Kidney epithelial cell (primary cell): ENCODE measurements at places on chromosomes 11 and 22. TPM values are rescaled to one million over a fixed set of nuclear protein-coding genes. Genes with fewer than 3 reads are reported as not detected.

XNDC1N gene
- total RNA-seq: 2.2 and 7.1 TPM in 2 replicates

GRAMD1B gene
- 3.4 and 8.8 TPM in 2 replicates for total RNA-seq

ATXN10 gene
- total RNA-seq: 107 and 127 TPM in 2 replicates

SLN gene
- not detected in 2 replicates for total RNA-seq

NAALADL1 gene
- total RNA-seq: 13.2 and 21.7 TPM in 2 replicates

PYGM gene
- total RNA-seq: 0.17 and 0.27 TPM in 2 replicates

PRR14L gene
- total RNA-seq: 22.0 and 23.6 TPM in 2 replicates

ANKK1 gene
- 0.50 and 0.75 TPM in 2 replicates for total RNA-seq

OR4X2 gene
- not detected in 2 replicates for total RNA-seq

EHF gene
- 45.8 and 47.3 TPM in 2 replicates for total RNA-seq

MMP12 gene
- total RNA-seq: 0.07 TPM in 1 of 2 replicates, not detected in the other

ARHGAP20 gene
- 0.14 and 0.17 TPM in 2 replicates for total RNA-seq

CRYBB2 gene
- total RNA-seq: not detected in 2 replicates

ACR gene
- total RNA-seq: not detected in 2 replicates

PTPRCAP gene
- 2.5 and 3.0 TPM in 2 replicates for total RNA-seq

RFPL3 gene
- not detected in 2 replicates for total RNA-seq

OR5P2 gene
- total RNA-seq: not detected in 2 replicates
